Stimulated activated CD8-positive, alpha-beta memory T cell treated with anti-CD3 and anti-CD28 coated beads, Interleukin-15, amount 100 ng/mL, for 24 hours (primary cell): ENCODE measurements at places on chromosomes 7 and 10.

DNA sequence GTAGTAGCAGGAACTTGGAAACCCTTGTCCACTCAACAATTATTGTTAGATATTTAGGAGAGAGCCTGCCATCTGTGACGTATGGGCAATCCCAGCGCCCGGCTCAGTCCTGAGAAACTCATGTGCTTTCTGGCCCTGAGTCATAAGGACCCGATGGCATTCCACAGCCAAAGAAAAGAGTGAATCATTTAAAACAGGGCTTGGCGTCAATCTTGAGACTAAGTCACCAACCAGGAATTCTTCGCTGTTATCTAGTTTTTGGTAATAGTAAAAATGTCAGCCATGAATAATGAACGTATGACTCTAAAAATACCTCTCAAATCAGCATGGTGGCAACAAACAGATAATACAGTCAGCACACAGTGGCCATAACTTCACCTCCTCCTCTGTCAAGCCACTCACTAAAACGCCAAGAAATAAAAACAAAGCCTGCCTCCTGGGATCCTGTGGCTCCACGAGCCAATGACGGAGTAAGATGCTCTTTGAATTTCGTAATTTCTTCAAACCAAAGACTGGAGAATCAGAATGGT is 140.8 kb downstream of the ADAM12 start:
- DNase-seq: no peak

DNA sequence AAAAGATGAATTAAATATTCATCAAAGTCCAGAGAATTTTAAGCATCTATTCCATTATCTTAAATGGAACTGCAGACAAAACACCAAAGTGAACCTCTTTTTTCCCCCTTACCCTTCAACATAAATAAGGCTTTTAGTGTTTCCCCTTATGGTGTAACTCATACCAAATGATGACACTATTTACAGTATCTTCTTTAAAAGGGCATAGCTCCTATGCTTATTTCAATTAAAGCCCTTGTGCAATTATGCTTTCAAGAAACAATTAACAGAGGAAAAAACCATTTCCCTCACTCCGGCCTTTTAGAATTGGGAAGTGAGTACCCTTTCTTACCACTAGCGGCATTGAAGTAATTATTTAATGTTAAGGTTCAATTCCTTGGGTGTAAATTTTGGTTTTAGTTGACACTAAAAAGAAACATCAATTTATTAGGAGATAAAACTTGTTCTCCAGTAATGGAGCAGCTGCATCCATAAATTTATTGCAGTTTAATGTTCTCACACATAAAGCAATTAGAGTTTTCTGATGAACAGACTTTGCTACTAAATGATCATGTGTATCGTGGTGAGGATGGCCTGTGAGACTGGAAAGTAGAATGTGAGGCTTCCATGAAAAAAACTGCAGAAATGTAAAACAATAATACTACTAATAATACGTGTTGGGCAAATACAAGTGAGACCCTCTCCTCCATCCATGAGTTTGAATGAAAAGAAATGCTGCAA is 661.3 kb downstream of the PARD3 start:
- no peak for DNase-seq

DNA sequence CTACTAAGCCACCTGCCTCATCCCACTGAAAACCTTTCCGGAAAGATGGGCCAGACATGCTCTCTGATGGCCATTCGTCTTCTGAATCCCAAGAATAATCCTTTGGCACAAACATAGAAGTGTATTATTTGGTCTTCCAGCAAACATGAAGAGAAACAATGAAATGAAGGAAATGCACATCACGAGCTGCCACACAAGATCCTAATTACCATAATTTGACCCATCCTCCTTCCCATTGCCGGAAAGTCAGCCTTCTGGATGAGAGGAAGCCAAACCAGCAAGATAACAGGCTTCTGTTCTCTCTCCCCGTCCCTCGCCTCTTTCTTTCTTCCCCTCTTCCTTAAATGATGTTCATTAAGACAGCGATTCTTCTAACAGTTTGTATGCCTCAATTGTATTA is 218.9 kb upstream of the KMT2E start:
- no peak for DNase-seq

GRCh38 chr7:7681936-7682329 is 36.5 kb downstream of the RPA3 start:
- no peak for DNase-seq
